Common myeloid progenitor, CD34-positive (primary cell): ENCODE measurements at places on chromosomes 5 and 9.
A peak's percentile ranks its signal among the peaks of the same experiment; 100 is the strongest.

GRCh38 chr5:72244862-72245371 lies 75.1 kb downstream of the MRPS27 start:
- peak; percentile 57 for DNase-seq

- no peak for DNase-seq
Observed at GRCh38 chr5:170365831-170366230, 23.3 kb downstream of the KCNMB1 start.

DNA sequence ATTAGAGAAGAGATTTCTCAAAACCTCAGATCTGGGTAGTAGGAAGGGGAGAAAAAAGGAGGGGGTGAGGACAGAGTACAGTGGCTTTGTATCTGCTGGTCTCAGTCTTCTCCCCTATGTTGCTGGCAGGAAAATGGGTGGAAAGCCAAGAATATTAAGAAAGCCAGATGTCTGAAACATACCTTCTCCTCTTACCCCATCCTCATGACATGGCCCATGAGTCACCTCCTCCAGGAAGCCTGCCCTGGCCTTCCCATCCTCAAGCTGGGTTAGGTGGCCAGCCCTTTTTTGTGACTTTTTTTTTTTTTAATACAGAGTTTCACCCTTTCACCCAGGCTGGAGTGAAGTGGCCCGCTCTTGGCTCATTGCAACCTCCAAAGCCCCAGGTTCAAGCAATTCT lies 61.8 kb downstream of the ABCA1 start:
- DNase-seq = no peak

DNA sequence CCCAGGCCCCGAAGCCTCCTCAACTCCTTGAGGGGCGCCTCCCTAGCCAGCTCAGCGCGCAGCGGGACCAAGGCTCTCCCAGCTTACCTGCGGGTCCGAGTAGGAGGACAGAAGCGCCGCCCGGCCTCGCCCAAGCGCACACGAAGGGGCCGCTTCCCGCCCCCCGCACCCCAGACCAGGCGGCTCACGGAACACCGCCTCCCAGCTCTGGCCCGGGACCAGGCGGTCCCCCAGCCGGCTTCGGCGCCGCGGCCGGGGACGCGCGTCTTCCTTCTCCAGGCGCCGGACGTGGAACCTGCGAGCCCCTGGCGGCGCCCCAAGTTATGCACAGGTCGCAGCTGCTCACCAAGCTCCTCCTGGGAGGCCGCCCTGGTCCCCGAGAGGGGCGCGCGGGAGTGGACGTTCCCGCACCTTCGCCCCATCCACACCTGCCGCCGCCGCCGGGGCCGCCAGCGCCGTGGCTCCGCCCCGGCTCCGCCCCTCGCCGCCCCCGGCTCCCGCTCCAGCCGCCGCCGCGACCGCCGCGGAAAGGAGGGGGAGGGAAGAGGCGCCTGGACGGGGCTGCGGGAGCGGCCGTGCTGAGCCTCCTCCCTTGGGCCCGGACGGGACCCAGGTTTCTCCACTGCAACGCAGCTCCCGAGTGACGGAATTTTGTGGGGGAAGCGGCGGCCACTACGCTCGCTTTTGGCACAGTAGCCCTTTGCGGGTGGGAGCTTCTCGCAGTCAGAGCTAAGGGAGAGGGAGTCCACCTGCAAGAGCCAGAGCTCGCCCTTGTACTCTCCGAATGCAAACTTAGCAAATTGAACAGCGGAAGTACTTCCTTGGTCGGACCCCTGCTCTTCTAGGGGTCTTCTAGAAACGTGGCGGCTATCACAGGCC lies 77.5 kb upstream of the IFNE start:
- DNase-seq = peak; percentile 60

DNA sequence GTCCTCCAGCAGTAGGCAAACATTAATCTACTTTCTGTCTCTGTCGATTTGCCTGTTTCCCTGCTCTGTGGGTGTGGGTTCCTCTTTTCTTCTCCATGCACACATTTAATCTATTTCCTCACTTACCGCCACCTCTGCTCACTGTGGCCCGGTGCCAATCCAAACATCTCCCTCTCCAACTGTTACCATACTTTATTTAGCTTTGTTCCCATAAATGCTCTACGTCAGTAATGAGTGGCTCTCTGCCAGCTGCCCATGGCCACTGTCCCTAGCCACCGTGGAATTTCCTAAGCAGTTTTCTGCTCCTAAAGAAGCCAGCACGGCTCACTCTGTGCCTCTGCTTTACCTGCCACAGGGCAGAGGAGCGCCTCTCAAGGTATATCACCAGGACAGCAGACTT lies 19.5 kb upstream of the GOLPH3 start:
- peak; percentile 91 for DNase-seq

DNA sequence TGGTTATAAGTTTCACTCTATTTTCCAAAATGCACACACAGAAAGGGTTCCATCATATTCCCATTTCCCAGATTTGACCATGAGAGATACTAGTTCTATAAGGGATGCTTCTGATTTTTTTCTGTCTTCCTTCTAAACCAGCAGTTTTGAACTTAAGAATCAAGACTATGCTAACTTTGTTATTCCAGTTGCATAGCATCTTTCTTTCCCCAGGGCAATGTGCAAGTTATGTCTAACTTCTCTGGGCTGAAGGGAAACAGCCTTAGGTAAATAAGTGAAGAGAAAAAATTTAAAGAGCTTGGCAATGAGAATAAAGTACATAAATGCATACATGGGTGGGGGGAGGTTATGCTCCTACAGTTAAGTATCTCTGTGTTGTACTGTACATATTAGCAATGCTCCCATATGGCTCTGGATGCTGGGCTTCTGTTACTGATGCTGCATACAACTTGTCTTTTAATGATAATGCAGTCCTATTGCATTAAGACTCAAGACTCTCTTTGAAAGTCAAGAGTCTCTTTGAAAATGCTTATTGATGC lies 125.8 kb upstream of the SLC12A2 start:
- DNase-seq = no peak

GRCh38 chr9:91170951-91171350 lies 190.8 kb downstream of the AUH start:
- DNase-seq = peak; percentile 31

DNA sequence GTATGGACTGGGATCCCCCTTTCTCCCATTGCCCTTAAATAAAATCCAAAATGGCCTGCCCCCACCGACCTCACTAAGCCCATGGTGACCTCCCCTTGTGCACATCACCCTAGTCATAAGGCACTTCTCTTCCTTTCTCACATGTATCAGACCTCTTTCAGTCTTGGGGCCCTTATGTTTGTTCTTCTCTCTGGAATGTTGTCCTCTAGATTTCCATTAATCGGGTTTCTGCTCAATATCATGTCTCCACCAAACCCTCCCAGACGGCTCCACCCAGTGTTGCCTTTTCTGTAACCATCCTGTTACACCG lies 196.3 kb downstream of the ERCC6L2 start:
- DNase-seq = no peak

DNA sequence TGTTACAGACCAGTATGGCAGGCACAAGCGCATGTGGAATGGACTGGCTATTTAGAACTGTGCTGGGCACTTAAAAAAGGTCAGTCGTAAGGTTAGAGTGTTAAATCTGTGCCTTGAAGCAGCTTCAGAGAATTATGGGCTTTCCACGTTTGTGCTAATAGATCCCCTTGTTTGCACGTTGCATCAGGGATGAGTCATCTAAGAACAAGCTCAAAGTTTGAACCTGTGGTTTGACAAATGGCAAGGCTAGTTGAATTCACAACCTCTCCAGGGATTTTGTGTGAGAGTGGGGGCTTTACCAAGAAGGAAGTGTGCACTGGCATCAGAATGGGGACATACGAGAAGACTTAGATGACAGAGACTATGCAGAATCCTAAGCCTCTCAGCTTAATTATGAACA lies 249.6 kb downstream of the IRX1 start:
- no peak for DNase-seq

DNA sequence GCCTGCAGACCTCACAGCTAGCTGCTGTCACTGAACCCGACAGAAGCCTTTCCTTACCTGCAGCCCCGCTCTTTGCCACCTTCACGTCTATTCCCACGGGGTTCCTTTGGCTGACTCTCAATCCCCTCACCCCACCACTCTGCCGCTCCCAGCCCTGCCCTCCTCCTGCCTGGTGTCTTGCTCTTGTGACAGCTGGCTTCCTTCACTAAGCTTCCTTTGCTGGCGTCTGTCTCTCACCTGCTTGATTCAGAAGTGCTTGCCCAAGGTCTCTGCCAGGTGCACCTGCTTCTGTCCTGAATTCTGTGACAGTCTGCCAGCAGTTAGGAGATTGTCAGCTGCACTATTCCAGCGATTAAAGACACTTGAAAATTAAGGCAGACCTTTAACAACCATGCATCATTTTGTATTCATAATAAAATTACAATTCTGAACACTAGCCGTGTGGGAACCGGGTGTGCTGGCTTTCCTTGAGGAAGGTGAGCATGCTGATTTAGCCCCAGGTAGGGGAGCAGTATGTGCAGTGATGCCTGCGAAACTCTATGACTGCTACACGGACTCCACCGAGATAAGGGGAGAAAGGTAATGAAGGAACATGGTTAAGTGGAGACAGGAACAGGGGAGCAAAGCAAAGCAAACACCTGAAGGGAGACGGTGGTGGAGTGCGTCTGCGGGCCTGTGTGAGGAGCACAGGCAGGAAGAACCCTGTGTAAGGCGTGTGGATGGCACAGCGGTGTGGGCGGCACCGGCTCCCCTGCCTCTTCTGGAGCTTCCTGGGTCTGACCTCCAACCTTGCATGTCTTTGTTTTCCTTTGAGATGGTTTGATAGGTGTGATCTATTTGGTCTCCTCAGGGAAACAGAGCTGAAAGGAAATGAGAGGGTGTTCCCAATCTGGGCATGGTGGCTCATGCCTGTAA lies 80.1 kb upstream of the CACNA1B start:
- DNase-seq = no peak

DNA sequence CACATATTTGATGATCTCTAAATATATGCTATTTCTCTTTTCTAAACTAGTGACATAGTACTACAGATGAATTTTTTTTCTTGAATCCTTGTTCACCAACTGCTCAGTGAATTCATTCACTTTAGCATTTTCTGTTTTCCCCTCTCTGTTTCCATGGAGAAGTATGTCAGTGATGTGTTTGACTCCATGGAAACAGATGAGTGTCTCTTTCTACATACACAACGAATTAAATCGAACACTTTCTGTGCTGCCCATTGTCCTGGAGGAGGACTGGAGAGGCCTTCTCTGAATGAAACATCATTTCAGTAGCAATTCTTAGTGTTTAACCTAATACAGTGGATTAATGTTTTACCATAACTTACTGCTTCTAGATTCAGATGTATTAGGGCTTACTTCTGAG lies 9.5 kb downstream of the INVS start:
- peak; percentile 67 for DNase-seq

GRCh38 chr9:126719618-126720031 lies 85.2 kb upstream of the ZBTB43 start:
- peak; percentile 97 for DNase-seq

GRCh38 chr5:169696621-169697510 lies 59.8 kb downstream of the DOCK2 start:
- DNase-seq = no peak

DNA sequence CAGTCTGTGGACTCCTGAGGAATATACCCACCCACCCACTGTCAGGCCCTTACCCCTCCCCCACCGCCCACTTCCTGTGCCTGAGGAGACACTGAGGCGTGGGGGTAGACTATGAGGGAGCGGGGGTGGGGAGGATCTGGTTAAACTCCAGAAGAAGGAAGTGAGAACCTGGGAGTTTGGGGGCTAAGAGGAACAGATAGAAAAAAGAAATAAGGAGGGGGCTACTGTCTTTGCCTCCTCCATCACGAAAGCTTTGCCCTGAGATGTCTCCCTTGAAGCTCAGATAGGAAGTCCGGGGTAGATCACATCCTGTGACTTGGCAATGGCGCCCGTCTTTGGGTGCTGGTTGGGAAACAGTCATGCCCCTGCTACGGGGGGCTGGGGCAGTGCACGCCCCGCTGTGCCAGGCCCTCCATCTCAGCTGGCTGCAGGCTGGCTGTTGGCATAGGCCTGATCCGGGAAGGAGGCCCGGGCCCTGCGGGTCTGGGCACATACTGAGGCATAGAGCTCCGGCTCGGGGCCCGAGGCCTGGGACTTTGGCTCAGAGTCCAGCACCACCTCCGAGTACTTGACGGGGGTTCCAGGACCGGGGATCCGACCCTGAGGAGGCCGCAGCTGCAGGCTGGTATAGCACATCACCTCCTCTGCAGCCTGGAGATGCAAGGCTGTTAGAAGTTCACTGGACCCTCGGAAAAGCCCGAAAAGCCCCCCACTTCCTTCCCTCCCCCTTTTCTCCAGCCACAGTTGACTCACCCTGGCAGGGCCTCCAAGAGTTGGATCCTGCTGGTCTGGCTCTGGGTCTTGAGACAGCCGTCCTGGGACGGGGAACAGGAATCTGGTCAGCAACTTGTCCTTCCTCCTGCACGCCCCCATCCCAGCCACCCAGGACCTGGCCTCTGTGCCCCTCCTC lies 1.0 kb downstream of the SIT1 start:
- DNase-seq = peak; percentile 22

DNA sequence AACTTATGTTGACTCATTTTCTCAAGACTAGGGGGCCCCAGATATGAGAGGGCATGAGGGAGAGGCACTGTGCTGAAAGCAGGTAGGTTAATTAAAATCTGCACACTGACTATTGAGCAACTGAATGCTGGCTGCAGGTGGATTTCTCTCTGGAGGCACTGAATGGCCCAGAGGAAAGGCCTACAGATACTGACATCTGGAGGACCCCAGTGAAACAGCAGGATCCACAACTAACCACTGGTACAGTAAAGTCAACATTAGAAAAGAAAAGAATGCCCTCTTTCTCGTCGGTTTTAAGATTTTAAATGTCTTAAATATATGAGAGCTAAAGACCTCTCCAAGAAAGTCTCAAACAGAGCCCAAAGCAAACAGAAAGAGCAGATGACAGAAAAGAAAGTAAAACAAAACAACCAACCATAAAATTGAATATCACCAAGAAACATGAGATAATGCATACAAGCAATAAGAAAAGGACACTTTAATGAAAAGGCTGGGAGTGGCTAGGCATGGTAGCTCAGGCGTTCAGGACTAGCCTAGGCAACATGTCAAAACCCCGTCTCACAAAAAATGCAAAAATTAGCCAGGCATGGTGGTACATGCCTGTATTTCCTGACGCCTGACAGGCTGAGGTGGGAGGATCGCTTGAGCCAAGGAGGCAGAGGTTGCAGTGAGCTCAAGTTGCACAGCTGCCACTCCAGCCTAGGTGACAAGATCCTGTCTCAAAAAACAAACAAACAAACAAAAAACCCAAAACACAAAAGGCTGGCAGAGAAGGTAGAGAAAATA lies 43.3 kb downstream of the PUM3 start:
- no peak for DNase-seq

- DNase-seq = no peak
Observed at GRCh38 chr9:115080242-115080641, 37.7 kb downstream of the TNC start.

GRCh38 chr9:132231019-132231701 lies 69.3 kb downstream of the NTNG2 start:
- no peak for DNase-seq

- no peak for DNase-seq
Observed at GRCh38 chr5:161369022-161369421, 177.5 kb downstream of the GABRB2 start.

GRCh38 chr9:37958154-37958553 lies 54.2 kb upstream of the SLC25A51 start:
- no peak for DNase-seq

- no peak for DNase-seq
Observed at GRCh38 chr5:175893466-175893865, 22.1 kb downstream of the CPLX2 start.
